ENCODE measurements at places on chromosomes 6 and 20.

- DNase-seq = peak; percentile 43
These were observed 41.6 kb upstream of the SYNCRIP start for GRCh38 chr6:85684133-85684808.

- DNase-seq = no peak
These were observed 79.9 kb downstream of the TOX2 start for GRCh38 chr20:43994486-43995100.

DNA sequence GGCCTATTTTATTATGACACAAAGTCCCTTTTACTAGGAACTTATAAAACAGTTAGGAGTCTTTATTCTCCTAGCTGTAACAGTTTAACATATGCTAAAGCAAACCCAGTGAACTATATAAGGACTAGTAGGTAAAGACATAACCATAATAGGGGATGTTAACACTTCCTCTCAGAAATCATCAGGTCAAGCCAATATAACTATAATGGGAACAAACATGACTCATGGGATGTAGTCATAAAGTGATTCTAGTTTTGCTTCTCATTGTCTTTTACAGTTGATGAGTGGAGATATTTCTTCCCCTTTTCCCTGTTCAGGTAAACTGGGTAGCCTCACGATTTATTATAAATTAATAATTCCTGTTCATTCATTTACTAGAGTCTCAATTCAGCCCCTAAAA, 9.7 kb downstream of the PTCHD4 start:
- peak; percentile 22 for DNase-seq

DNA sequence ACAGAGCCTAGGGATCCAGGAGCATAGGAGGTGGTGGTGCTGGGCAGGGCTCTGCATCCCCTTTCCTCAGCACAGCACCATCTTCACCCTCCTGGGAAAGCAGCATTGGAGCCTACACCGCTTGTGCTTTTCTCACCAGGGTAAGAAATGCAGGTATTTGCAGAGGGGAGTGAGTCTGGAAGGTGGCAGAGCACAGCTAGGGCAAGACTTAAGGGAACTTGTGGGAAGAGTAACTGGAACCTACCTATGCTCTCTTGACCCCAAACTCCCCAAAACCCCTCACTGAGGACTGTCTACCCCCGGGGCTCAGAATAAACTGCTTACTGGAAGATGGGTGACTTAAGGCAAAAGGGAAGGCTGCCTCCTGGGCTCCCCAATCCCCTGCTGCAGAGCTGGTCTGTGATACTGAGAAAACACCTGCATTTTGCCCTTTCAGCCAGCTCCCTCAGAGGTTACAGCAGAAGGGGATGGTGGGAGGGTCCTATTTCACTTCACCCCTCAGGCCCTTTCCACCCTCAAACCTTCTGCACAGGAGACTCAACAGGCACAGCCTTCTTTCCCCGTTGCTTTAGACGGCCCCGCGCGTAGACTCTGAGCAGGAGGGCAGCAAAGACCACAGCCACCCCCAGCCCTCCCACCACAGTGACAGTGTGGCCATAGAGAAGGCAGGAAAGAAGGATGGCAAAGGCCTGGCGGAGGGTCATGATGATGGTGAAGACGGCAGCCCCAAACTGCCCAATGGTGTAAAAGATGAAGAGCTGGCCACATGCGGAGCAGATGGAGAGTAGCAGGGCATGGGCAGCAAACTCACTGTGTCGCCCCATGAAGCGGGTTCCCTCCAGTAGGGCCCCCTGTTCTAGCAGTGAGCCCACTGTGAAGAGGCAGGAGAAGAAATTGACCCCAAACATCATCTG, 2.9 kb downstream of the SLC35B2 start:
- peak; percentile 85 for DNase-seq

DNA sequence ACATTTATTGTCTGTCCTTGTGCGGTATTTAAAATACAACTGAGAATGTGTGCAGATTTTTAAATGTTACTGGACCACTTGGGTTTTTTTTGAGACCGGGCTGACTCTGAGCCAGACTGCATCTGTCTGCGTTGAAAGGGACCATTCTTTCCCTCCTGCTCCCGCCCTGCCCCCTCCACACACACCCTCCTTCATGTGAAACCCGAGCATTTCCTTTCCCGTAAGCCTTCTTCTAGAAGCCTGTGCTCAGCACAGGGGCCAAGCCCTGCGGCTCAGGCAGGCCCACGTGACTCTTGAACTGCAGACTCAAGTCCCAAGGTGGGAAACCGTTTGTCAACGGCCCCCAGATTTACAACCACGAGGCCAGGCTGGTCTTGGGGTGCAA, 82.7 kb upstream of the FOXC1 start:
- peak; percentile 85 for DNase-seq

DNA sequence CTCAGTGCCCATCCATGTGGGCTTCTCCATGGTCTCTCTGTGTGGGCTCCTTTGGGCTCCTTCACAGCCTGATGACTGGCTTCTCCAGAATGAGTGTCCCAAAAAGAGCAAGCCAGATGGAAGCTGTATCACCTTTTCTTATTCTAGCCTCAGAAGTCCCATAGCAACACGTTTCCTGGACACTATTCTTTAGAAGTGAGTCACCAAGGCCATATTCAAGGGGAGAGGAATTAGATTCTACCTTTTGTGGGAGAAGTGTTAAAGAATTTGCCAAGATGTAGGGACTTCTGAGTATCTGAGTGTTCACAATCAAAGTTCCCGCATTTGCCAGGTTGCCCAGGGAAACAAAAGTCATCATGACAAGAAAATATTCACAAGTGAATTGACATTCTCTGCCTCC, 20.7 kb upstream of the TBC1D22B start:
- DNase-seq = no peak

- DNase-seq = no peak
These were observed 71.4 kb upstream of the PRSS16 start for GRCh38 chr6:27176096-27176495.

GRCh38 chr6:107764684-107765460, 59.2 kb downstream of the SCML4 start:
- no peak for DNase-seq

- DNase-seq = no peak
These were observed 46.1 kb downstream of the MYO6 start for GRCh38 chr6:75794954-75795739.

GRCh38 chr20:4688305-4688704, 33.4 kb upstream of the PRND start:
- DNase-seq = no peak

DNA sequence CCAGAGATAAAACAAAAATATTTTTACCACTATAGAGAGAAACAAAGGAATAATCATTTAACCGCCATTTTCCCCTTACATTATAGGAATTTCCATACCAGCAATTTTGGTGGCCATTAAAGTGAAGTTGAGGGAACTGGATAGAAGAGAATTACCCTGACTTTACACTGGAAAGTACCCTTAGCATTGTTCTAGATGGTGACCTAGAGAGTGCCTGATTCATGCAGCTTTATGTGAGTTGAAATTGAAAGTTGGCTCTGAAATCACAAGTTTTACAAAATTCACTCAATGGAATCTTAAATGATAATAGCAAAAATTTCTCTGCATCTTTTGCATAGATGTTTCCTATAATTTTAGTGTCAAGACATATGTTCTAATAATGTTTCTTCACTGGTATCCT, 55.7 kb upstream of the PREP start:
- no peak for DNase-seq

GRCh38 chr6:66533921-66534404, 826.9 kb upstream of the EYS start:
- no peak for DNase-seq

- DNase-seq = no peak
These were observed 3.2 kb upstream of the CST3 start for GRCh38 chr20:23640671-23641667.

DNA sequence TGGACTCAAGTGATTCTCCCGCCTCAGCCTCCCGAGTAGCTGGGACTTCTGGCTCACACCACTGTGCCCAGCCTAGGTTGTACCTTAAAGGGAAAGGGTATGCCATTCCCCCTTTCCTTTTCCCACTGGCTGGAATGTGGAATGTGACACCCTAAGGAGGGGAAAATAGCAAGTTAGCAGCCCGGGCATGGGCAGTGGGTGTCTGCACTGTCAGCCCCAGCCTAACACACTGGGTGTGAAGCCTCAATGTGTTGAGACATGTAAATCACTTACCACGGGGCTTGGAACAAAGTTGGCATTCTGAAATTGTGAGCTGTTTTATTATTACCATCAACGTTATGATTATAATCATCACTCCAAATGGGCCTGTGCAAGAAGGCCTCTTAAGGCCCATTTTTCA, 80.8 kb upstream of the PTPN1 start:
- DNase-seq = no peak

- no peak for DNase-seq
These were observed 227.7 kb downstream of the MEI4 start for GRCh38 chr6:77880501-77880900.

DNA sequence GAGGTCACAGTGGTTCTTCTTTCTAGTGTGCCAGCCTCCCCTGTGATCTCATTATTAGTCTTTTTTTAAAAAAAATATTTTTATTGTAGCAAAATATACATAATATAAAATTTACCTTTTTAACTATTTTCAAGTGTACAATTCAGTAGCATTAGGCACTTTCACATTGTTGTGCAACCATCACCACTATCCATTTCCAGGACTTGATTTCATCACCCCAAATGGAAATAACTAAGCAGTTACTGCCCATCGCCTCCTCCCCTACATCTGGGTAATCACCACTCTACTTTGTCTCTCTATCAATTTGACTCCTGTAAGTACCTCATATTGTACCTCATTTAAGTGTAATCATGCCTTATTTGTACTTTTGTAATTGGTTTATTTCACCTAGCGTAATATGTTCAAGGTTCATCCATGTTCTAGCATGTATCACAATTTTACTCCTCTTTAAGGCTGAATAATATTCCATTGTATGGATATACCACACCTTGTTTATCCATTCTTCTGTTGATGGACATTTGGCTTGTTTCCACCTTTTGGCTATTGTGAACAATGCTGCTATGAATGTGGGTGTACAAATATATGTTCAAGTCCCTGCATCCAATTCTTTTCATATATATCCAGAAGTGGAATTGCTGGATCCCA, 68.6 kb upstream of the FYN start:
- no peak for DNase-seq

DNA sequence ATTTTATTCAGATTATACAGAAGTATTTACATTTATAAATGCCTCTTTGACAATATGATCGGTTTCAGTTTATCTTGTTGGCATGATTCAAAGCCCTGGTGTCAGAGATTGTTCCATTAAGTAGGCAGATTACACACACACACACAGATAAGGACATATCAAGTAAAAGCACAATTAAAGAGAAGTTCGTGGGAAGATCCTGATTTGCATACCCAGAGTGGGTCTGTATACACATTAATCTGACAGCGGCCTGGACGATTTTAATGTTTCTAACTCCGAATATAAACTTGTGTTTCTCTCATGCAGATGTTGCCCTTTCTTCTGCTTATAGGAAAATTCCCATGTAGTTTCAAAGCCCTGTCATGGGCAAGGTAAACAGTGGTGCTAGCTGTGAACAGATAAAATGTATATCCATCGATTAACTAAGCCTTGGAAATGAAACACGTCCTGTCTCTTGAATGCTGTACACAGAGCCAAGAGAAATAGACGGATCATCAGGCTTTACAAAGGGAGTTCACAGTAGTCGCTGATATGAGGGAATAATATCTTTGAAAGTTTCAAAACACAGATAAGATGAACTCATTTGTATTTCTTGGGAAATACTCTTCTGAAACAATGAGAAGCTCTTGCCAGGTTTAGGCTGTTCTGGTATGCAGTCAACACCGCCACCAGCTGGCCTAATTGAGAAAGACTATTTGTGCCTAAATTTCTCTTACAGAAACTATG, 108.2 kb upstream of the GMDS start:
- peak; percentile 78 for DNase-seq

Data from osteoblast (primary cell).